ENCODE measurements at places on chromosomes 5 and 9.

DNA sequence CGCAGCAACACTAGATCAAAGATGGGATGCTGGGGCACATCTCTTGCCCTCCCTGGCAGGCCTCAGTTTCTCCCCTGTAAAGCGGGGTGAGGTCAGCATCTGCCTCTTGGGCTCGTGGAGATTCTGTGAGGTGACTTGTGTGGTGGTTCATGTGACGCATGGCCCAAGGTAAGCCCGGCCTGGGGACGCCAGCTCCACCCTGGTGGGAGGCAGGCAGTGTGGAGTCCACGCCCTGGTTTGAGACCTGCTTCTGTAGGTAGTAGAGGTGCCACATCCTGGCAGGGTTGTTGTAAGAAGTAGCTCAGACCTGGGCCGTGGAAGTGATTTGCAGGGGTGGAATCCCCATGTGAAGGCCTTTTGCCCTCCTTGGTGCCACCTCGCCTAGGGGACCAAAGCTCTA is 101.5 kb downstream of the DAB2IP start:
- no peak for DNase-seq

DNA sequence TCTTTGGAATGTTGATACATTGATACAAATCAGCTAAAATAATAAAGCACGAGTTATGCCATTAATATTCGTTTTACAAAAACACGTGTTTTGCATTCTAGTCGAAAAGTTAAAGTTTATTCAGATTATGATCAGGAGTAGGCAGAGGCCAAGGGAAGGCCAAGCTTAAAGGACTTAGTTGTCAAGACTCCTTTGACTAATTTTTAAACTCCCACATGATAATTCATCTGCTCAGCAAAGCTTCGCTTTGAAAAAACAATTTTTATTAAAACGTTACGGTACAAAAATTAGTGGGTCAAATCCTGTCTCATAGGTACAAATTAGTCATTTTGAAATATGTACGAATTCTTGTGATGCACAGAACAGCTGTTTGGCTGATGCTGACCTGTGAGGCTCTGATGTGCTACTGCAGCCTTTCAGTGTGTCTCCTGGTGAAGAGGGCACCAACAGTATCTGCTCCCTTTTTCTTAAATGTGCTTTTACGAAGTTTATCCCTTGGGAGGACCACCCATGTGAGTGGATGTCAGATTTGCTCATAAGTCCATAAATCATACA is 23.0 kb upstream of the NR3C1 start:
- no peak for DNase-seq

DNA sequence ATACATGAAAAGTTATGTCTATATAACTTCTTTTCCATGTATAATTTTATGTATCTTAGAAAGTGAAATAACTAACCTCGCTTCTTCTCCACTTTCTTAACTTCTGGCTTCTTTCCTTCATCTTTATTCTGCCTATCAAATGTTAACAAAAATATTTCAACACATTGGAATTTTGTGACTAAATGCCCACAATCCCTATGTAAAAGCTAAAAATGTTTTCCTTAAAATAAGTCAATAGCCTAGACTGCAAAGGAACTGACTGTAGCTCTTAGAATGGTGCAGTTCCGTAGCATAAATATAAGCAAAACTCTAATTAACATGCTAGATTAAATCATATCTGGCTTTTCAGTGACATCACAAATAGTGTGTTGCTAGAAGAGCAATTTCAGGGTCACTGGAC is 40.9 kb downstream of the PSIP1 start:
- no peak for DNase-seq

DNA sequence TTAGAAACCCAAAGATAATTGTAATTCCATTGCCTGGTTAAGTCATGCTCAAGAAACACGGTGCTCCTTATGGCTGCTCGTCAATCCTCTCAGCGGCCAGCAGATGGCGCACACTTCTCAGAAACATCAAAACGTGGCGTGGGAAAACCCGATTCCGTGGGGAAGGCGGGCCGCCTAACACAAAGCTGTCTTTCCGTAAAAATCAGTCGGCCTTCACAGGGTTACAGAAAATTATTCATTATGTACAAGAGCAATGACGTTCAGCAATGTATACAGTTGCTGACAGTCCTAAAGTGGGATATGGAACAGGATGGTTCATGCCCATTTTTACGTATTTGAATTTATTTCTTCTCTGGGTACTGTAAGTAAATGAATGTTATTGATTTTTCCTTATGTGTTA is 83.5 kb downstream of the PDE4D start:
- DNase-seq = peak; percentile 59

- no peak for DNase-seq
Measured at GRCh38 chr5:74651710-74652109, 11.2 kb upstream of the ENC1 start.

DNA sequence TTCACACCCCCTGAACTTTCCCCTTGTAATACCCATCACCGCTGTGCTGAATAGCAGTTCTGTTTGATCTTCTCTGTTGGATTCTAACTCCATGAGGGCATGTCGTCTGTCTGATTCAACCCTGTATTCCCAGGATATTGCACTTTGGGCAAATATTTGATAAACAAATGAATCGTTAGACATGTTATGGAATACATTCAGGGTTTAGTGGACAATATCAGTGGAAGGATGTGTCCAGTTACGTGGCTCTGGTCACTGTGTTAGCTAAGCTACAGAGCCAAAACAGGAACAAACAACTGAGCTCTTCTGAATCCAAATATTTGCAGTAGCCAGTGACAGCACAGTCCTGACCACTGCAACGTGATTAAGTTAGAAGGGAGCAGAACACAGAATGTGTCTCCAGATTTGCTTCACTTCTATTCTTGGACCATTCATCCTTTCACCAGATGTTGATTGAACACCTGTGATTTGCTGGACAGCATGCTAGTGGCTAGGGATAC is 13.2 kb downstream of the ANGPTL2 start:
- DNase-seq = no peak

- DNase-seq = no peak
Measured at GRCh38 chr5:142537938-142538337, 148.0 kb downstream of the FGF1 start.

DNA sequence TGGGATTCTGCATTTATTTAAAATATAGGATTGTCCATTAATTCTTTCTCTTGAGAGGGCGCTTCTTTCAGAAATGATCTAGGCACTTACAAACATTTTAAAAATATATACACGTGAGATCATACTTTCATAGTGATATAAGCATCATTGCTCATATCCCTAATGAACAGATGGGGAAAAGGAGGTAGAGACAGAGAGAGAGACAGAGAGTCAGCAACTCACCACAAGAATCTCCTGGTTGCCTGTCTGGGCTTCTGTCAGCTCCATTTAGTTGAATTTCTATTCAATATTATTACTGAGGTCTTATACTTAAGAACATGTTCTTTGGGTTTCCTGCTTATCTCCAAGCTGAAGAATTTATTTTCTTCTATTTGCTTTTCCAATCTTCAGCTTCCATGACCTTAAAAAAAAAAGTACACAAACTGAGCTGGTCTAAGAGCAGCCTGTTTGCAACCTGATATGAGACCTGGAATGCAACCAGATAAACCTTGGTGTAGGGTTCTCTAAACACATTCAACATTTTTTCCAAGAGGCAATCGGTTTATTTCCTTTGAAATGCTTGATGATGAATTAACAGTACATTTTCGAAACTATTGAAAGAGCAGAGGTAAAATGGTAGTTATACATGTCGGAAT is 51.6 kb upstream of the LIFR start:
- no peak for DNase-seq

- no peak for DNase-seq
Measured at GRCh38 chr5:137345396-137345795, 153.7 kb downstream of the SPOCK1 start.
